ENCODE measurements at places on chromosomes 12 and 14.

- no peak for DNase-seq
These were observed 283.2 kb upstream of the TBX3 start for GRCh38 chr12:114967151-114967550.

DNA sequence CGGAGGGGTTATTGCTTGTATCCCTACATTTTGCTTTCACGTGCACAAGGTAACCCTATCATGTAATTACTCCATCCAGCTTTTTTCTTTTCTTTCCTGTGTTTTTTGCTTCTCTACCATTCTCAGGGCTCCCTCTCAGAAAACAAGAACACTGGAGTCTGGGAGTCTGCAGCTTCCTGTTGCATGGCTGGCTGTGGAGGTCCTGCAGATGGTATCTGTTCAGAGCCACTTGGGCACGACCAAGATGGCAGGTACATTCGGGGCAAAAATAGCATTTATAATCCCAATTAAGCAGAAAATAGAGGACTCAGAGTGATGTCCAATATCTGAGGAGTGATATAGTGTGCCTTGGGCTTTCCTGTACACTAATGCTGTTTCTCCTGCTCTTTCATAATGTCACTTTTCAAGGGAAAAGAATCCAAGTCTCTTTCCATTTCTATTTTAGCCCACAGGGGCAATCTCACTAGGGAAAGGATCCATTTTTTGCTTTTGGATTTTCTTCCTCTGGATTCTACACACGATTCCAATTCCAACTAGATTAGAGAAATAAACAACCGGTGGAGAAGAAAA lies 3.2 kb upstream of the NUMB start:
- DNase-seq, result no peak

DNA sequence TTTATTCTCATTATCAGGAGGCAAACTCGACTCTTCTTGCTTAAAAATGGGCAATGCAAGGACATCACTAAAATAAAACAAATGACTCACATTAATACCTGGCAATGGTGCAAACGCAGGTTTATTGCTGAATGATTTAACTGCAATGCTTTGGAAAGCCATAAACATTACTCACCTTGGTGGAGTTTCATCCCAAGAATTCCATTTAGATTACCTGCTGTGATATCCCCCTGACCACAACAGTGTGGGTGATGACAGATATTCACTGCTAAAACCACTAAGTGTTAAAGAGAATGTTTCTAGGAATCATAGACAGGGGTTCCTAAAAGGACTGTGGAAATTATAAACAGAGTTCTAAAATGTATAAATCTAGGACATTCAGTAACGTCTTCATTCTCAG lies 35.3 kb upstream of the CSRNP2 start:
- no peak for DNase-seq

DNA sequence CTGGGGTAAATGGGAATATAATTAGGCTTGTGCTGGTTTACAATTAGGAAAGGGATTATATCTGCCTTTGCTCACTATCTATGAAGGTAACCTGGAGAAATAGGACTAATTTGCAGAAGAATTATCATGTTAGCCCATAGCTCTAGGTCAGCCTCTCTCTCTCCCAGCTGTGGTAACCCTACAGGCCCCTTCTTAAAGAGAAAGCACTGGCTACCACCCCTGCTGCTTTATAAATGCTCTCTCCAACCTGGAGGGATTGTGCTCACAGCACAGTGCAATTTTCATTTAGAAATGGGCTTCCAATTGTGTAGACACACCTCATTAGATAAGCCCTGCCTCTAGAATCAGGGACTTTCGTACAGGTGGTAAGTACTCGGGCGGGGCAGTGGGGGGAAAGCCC lies 22.7 kb upstream of the MGST1 start:
- no peak for DNase-seq

Data from stimulated activated CD4-positive, alpha-beta T cell treated with anti-CD3 and anti-CD28 coated beads, TNF-alpha, amount 100 ng/mL, for 1 hour (primary cell).